ENCODE measurements at places on chromosomes 11 and 22.

- DNase-seq = no peak
These were observed 361.5 kb downstream of the CTTN start for GRCh38 chr11:70759846-70760245.

DNA sequence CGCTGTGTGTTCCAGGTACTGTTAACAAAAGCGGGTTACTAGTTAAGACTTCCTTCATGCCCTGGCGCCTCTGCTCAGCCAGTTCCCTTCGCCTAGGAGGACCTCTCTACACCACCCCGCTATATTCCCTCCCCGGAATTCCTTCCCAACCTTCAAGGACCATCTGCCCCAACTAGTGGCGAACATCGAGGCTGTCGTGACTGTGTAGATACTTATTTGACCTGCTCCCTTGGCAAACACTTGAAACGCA is 450 bp upstream of the BCL2L13 start:
- no peak for DNase-seq

- no peak for DNase-seq
These were observed 2.7 kb upstream of the PTPRJ start for GRCh38 chr11:47977623-47978022.

- no peak for DNase-seq
These were observed 95.3 kb upstream of the RCN1 start for GRCh38 chr11:31995525-31996094.

DNA sequence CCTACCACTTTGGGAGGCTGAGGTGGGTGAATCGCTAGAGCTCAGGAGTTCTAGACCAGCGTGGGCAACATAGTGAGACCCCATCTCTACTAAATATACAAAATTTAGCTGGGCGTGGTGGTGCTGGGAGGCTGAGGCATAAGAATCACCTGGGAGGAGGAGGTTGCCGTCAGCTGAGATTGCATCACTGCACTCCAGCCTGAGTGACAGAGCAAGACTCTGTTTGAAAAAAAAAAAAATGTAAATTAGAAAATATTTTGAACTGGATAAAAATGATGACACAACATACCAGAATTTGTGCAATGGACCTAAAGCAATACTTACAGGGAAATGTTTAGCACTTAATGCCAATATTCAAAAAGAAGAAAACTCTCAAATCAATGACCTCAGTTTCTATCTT is 46.4 kb downstream of the ATG16L2 start:
- no peak for DNase-seq

DNA sequence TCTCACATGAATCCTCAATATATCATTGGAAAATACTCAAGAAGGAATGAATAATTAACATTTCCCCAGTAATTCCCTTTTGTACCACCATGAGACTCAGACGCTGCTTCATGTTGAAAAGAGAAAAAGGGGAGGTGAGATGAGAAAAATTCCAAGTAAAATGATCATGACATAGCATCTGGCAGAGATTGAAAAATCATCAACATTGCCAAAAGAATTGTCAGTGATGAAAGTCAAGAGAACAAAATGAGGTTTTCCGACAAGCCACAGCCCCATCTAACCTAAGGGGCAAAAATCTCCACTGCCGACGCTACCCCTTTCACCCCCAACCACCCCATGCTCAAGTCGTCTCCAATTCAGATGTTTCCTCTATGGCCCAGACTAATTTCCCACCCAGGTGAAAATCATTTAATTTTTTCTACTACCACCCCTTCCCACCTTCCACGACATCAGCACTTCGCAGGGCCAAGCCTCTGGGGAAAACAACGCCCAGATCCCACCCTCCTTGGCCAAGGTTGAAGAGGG is 1.2 kb downstream of the RAB6A start:
- DNase-seq = no peak

- DNase-seq = no peak
These were observed 60.8 kb upstream of the CTSC start for GRCh38 chr11:88398372-88398771.

DNA sequence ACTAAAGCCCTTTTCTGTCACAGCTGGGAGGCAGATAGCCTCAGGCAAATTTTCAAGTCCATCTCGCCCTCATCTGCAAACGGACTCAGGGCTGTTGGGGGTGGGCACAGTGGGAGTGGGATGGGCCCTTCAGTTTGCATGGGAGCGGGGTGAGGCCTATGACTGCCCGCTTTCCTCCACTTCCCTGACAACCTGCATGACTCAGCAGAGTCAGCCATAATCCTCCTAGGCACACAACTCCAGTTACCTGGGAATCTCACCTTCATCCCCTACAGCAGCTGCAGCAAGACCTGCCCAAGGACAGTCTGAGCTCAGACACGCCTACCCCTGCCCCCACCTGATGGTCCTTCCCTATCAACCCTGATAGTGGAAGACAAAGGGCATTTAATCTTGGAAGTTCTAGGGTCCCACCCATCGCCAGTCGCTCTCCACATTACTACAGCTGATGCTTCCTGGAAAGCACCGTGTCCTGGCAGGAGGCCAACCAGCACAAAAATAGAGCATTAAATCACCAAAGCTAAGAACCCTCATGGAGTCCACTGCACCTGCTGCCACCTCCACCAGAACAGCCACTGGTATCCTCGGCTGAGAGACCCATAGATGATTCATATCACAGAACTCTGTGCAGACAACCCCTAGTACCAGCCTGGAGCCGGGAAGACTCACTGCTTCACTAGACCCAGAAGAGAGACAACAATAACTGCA is 319.3 kb downstream of the DCDC1 start:
- no peak for DNase-seq

DNA sequence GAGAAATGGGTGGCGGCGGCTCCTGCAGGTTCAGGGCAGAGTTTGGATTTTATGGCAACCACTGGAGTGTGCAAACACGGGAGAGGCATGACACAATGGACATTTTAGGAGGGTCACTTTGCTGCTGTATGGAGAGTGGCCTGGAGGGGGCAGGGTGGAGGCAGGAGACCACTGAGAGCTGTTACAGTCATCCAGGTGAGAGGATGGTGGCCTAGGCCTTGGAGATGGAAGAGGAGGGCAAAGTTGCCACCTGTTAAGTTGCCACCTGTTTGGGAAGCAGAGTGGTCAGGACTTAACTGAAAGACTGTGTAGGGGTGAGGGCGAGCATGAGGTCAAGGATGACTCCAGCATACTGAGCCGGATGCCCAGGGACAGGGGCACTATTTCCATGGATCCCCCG is 2.3 kb upstream of the RAD9A start:
- DNase-seq = no peak

- DNase-seq = no peak
These were observed 86.3 kb upstream of the NNMT start for GRCh38 chr11:114209904-114210303.

DNA sequence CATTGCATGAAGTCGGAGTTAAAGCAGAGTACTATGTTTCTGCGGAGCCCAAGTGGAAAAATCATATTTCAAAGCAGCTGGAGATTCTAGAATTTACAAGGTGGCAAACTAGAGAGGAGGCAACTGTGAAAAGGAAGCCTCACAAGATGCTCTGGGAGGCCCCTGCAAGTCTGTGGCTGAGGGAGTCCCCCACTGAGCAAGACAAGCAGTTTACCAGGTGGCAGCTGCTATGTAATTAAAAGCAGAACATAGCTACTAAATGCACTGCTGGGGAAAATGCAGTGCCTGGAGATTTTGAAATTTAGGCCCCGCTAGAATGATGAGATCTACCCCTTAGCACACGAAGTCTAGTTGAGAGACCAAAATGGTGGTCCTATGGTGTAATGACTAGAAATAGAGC is 728.0 kb downstream of the OPCML start:
- no peak for DNase-seq

DNA sequence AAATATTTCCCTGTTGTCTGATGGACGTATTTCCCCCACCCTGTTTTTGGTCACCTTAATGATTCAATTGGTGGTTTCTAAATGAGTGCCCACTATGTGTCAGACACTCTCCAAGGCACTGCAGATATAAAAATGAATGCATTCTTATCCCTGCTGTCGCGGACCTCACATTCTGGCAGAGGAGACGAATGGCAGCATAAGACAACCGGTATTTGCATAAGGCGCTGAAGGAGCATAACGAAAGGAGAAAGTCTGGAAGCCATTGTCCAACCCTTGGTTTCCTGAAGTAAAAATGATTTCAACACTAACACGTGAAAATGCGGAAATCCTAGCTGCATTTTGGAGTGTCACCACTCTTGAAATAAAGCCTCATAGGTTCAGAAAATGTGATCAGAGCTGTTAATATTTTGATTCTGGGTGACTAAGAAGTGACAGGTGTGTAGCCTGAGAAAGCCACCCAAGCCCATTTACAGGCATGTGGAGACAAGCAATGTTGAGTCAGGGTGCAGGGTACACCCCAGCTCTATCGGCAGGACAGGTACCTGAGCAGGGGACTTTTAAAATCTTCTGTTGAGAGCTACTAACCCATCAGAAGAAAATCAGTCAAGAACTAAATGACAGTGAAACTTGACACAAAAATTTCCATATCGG is 10.1 kb upstream of the GAB2 start:
- DNase-seq = no peak
